ENCODE measurements at places on chromosomes 7 and 10. TPM values are rescaled to one million over a fixed set of nuclear protein-coding genes. Genes with fewer than 3 reads are reported as not detected.

DNA sequence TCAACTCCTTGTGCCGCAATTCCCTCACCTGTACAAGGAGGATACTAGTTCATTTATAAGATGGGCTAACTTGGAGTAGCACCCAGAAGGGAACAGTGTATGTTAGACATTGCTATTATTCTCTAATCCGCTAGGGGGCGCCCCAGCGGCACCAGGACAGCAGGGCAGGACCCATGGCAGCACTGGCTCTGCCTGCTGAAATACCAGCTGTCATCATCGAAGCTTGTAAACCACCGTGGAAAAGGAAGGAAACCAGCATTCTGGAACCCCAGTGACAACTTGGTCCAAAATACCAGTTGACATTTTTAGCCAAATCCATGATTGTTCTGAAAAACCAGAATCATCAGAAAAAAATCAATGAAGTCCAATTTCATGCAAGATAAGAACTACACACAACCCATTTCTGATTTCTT is 134.4 kb downstream of the ITGA8 start:
- DNase-seq = peak; percentile 44

DNA sequence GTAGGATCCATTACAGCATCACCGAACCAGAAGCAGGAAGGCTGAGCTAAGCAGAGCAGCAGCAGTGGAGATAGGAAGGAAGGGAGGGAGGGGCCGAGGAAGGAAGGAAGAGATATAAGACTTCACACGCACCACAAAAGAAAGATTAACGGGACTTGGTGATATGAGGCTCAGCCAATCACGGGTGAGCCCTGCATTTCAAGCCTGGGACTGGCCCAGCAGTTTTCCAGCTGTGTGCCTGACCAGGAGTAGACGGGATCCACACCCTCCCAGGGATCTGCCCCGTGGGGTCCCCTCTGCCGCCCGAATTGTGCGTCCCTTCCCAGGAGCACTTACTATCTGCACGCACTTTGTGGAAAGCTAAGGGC is 16.2 kb downstream of the ATG9B start:
- DNase-seq = no peak

- peak; percentile 93 for DNase-seq
These were observed 241.0 kb upstream of the PRSS1 start for GRCh38 chr7:142508251-142508650.

DNA sequence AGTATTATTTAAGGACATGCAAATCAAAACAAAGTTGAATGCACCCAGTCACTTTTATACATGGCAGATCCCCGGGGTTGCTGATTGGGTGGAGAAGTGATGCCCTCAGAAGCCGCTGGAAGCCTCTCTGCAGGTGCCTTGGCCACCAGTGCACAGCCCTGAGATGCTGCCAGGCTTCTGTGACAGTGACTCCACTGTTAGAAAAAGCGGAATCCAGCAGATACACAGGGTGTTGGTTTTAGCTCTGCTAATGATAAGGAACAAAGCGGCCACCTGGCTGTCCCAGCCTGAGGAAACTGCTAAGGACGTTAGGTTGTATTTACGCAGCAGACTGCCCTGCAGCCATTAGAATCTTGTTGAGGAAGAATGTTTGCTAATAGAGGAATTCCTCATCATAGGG is 47.5 kb downstream of the JAKMIP3 start:
- no peak for DNase-seq

DNA sequence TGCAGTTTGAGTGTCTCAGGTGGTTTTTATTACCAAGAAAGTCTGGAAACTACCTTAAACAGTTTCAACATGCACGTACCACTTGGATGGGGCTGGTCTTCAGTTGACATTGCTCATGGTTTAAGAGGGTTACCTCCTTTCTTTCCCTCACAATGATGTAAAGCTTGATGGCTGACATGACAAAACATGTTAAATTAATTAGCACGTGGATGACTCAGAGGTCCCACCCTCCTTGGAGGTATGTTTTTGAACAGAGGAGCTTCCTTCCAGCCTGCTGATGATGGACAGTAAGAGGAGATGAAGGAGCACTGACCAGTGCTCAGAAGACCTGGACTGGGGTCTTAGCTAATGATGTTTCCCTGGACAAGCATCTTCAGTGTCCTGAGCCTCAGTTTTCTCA is 322.3 kb upstream of the PODXL start:
- no peak for DNase-seq

DNA sequence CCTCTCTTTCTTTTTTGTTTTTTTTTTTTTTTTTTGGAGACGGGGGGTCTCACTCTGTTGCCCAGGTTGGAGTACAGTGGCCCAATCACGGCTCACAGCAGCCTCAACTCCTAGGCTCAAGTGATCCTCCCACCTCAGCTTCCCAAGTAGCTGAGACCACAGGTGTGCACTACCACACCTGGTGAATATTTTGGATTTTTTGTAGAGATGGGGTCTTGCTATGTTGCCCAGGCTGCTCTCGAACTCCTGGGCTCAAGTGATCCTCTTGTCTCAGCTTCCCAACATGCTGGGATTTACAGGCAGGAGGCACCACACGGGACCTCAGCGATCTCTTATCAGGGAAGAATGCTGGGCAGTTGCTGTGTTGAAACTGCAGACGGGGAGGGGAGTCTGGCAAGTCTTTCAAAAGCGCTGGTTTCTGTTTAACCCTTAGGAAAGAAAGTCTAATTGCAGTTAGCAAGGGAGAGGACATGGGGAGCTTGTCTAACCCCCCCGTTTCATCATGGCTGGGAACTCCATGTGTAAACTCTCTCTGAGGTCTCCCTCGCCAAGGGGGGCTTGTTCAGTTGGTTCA is 39.6 kb upstream of the LMTK2 start:
- DNase-seq = no peak

DNA sequence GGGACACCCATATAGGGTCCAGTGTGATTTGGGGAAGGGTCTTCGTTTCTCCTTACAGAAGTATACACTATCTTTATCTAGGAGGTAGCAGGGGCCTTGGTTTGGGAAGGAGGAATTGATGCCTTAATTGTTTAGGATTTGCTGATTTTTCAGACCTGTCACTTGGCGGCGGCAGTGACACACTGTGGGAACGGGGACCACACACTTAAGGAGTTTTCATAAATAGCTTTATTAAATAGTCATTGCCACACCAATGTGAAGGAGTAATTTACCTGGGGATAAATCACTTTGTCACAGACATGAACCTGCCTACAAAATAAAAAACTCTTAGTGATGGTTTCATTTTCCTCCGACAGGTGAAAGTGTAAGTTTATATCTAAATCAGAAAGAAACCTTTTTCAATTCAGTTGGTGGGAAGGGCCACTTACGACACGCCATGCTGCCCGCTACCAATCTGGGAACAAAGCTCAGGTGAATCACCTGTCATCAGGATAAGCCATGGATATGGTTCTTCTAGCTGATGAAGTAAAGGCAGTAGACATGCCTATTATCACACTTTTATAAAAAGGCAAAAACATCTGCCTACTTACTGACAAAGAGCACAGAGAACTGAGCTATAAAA is 12.3 kb upstream of the ENO4 start:
- DNase-seq = no peak

Gene FKBP6
- total RNA-seq = not detected

- DNase-seq = no peak
These were observed 7.9 kb downstream of the HSPB1 start for GRCh38 chr7:76310102-76310957.

Gene PTPRN2
- 3.6 TPM for total RNA-seq

- no peak for DNase-seq
These were observed 30.3 kb downstream of the PIK3CG start for GRCh38 chr7:106895246-106895864.
